ENCODE measurements at places on chromosomes 5 and 9.

GRCh38 chr5:65737842-65738241 lies 15.8 kb downstream of the NLN start:
- DNase-seq = no peak
- no peak overlapping the region for H3K27ac ChIP-seq
- no peaks in the 10 kb centered on the region for H3K27me3 ChIP-seq
- H3K4me1 ChIP-seq = peaks cover 21% of the 10 kb centered on the region
- no peaks in the 10 kb centered on the region for H3K36me3 ChIP-seq
- H3K4me3 ChIP-seq = no peak overlapping the region

- no peaks in the 10 kb centered on the region for H3K36me3 ChIP-seq
- H3K27me3 ChIP-seq = peaks cover 3% of the 10 kb centered on the region
- no peaks in the 10 kb centered on the region for H3K4me1 ChIP-seq
- no peak overlapping the region for H3K27ac ChIP-seq
- no peak for DNase-seq
- H3K4me3 ChIP-seq = no peak overlapping the region
Measured at GRCh38 chr9:126894052-126894603, 20.5 kb upstream of the RALGPS1 start.

DNA sequence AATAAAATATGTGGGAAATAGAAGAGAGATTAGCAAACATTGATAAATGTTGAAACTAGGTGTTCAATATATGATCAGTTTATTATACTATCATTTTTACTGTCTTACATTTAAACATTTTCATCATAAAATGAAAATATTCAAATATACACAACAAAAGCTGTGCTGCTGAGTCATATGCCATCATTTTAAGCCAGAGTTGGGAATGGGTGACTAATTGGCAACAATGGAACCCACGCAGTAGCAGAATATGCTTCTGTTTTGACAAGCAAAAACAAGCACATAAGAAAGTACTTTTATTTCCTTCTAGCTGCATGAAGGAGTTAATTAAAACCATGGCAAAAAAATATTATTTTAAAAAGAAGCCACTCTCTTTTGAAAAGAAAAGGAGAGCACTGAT lies 340.0 kb upstream of the EDIL3 start:
- DNase-seq = no peak
- no peaks in the 10 kb centered on the region for H3K4me1 ChIP-seq
- no peak overlapping the region for H3K4me3 ChIP-seq
- no peak overlapping the region for H3K27ac ChIP-seq
- no peaks in the 10 kb centered on the region for H3K36me3 ChIP-seq
- no peaks in the 10 kb centered on the region for H3K27me3 ChIP-seq

DNA sequence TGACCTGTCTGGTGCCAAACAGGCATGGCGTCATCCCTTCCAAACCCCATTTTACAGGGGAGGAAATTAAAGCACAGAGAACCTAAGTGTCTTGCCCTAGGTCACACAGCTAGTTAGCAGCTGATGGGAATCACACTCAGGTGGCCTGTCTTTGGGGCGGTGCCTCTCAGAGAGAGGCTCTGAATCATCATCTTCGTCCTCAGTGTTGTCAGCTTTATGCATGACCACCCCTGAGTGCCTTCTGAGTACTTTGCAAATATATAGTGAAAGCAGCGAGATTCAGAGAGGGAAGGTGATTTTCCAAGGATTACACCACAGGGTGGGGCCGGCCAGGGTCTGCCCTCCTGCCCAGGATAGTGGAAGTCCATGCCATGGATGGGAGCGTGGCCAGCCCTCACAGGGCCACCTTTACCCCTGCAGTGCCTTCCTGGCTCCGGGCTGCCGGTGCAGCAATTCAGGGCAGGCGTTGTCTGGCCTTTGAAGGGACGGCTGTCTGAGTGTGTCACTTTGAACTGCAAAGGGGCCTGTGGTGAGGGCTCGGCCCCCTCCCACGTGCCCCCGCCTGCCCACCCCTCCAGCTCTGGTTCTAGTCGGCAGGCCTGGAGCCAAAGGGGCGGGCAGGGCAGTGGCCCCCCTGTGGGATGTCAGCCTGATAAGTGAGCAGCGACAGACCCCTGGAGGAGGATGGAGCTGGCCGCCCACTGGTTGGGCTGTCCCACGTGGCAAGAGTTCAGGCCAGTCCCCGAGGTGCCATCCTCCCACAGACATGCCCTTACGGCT lies 16.9 kb downstream of the LMX1B start:
- peaks cover 62% of the 10 kb centered on the region for H3K27me3 ChIP-seq
- DNase-seq = no peak
- H3K27ac ChIP-seq = no peak overlapping the region

GRCh38 chr9:7042124-7042523 lies 284.4 kb downstream of the KDM4C start:
- H3K4me3 ChIP-seq = no peak overlapping the region
- no peak for DNase-seq
- H3K27ac ChIP-seq = no peak overlapping the region
- peaks cover 68% of the 10 kb centered on the region for H3K36me3 ChIP-seq
- H3K27me3 ChIP-seq = no peaks in the 10 kb centered on the region

DNA sequence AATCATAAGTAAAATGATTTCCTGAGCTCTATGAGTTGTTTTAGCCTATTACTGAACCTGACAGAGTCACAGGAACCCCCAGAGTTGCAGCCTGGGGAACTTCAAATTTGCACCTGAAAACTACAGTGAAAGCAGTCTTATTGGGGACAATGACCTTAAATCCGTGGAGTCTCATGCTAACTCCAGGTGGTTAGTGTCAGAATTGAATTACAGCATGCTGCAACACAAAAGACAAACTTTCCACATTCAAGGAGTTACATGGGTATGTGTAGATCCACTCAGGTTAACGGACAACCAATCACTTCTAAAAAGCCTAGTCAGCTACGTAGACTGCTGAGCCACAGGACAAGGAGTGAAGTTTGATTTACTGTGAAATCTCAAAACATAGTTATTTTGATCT lies 49.7 kb downstream of the PLPP1 start:
- H3K4me3 ChIP-seq = no peak overlapping the region
- H3K4me1 ChIP-seq = no peaks in the 10 kb centered on the region
- DNase-seq = no peak
- no peak overlapping the region for H3K27ac ChIP-seq
- H3K36me3 ChIP-seq = peaks cover 4% of the 10 kb centered on the region
- no peaks in the 10 kb centered on the region for H3K27me3 ChIP-seq

GRCh38 chr9:115781070-115781736 lies 372.4 kb upstream of the PAPPA start:
- no peaks in the 10 kb centered on the region for H3K36me3 ChIP-seq
- H3K4me1 ChIP-seq = no peaks in the 10 kb centered on the region
- H3K27ac ChIP-seq = no peak overlapping the region
- no peak overlapping the region for H3K4me3 ChIP-seq
- DNase-seq = no peak
- H3K27me3 ChIP-seq = no peaks in the 10 kb centered on the region

GRCh38 chr9:121038804-121039203 lies 11.3 kb downstream of the C5 start:
- no peaks in the 10 kb centered on the region for H3K4me1 ChIP-seq
- DNase-seq = no peak
- no peak overlapping the region for H3K27ac ChIP-seq
- H3K4me3 ChIP-seq = no peak overlapping the region
- H3K36me3 ChIP-seq = peaks cover 6% of the 10 kb centered on the region
- no peaks in the 10 kb centered on the region for H3K27me3 ChIP-seq

GRCh38 chr5:146528236-146528635 lies 12.2 kb upstream of the GPR151 start:
- DNase-seq = no peak
- H3K4me1 ChIP-seq = peaks cover 4% of the 10 kb centered on the region
- H3K27ac ChIP-seq = no peak overlapping the region

DNA sequence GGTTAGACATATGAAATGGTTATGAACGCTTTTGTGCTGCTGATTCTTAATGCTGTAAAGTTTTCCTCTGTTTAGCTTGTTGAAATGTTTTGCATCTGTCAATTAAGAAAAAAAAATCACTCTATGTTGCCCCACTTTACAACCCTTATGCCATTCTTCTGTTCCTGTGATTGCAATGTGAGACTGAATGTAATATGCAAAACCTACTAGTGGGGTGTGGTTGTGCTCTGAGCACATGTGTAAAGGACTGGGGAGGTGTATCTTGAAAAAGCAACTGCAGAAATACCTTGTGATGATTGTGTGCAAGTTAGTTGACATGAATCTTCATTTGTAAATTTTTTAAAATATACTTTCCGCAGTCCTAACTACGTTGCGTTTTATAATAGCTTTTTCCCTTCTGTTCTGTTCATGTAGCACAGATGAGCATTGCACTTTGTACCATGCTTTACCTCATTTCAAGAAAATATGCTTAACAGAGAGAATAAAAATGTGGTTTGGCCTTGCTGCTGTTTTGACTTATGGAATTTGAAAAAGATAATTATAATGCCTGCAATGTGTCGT lies 357.0 kb upstream of the PIK3R1 start:
- no peak overlapping the region for H3K27ac ChIP-seq
- no peaks in the 10 kb centered on the region for H3K27me3 ChIP-seq
- H3K4me3 ChIP-seq = no peak overlapping the region
- no peaks in the 10 kb centered on the region for H3K36me3 ChIP-seq
- DNase-seq = no peak

DNA sequence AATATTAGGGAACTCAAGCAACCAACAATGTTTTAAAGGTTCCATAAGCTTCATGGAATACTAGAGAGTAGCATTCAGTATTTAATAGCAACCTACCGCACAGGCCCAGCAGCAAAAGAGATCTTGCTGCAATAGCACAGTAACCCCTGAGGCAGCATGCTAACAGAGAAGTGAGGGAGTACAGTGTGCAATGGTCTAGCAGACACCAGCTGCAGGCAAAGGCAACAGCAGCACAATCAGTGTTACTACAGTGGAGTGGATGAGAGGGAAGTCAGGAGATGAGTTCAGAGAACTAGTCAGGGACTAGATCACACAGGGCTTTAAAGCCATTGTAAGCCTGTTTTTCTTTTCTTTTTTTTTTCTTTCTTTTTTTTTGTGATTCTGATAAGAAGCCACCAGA lies 2.8 kb downstream of the TICAM2 start:
- peak overlapping the region; percentile 79 for H3K27ac ChIP-seq
- no peaks in the 10 kb centered on the region for H3K27me3 ChIP-seq
- H3K4me1 ChIP-seq = peaks cover 48% of the 10 kb centered on the region
- H3K36me3 ChIP-seq = peaks cover 4% of the 10 kb centered on the region
- H3K4me3 ChIP-seq = peak overlapping the region; percentile 67
- no peak for DNase-seq

GRCh38 chr5:17222664-17223063 lies 5.2 kb downstream of the BASP1 start:
- no peaks in the 10 kb centered on the region for H3K27me3 ChIP-seq
- peaks cover 85% of the 10 kb centered on the region for H3K4me1 ChIP-seq
- peak overlapping the region; percentile 90 for H3K27ac ChIP-seq
- no peak for DNase-seq
- peaks cover 62% of the 10 kb centered on the region for H3K36me3 ChIP-seq
- H3K4me3 ChIP-seq = peak overlapping the region; percentile 73

DNA sequence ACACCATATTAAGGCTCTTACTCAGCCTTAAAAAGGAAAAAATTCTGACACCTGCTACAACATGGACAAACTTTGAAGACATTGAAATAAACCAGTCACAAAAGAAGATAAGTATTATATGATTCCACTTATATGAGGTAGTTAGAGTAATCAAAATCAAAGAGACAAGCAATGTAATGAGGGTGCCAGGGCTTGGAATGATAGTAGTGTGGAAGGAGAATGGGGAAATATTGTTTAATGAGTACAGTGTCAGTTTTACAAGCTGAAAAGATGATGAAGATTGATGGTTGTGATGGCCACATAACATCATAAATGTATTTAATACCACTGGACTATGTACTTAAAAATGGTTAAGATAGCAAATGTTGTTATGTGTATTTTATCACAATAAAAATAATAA lies 485.7 kb downstream of the SPATA31D1 start:
- no peaks in the 10 kb centered on the region for H3K36me3 ChIP-seq
- H3K4me3 ChIP-seq = no peak overlapping the region
- H3K27ac ChIP-seq = no peak overlapping the region
- peaks cover 1% of the 10 kb centered on the region for H3K27me3 ChIP-seq
- DNase-seq = no peak

DNA sequence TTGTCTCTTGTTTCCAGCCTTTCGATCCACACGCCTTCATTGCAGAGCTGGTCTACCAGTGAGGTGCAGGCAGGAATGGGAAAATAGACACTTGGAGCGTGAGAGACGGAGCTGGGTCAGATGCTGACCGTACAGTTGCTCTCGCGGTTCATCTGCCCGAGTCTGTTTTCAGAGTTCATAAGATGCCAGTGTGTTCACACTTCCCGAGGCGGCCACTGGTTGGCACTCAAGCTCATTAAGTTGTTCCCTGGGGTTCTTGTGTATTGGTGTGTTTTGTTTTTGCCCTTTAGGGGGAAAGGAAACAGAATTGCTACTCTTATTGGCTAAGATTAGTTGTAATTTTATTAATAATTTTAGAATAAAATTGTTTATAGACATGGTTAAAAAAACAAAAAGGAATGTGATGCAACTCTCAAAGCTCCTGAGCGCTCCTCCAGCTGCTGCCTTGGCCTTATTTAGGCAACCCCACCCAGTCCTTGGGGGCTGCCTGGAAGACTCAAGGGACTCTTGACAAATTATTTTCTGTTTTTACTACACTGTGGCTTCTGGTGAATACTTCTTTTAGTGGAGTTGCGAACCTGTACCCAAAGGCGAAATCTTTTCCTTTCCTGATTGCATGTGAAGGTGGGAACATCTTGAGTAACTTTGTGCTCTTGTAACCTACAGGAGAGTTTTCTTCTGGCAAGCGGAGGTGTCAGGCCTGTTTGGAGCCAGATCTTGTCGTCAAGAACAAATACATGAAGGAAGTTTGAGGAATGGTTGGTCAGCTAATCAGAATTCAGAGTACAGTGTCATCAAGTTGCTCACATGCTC lies 146.1 kb downstream of the MAST4 start:
- no peak overlapping the region for H3K4me3 ChIP-seq
- no peak for DNase-seq
- no peak overlapping the region for H3K27ac ChIP-seq
- H3K36me3 ChIP-seq = no peaks in the 10 kb centered on the region

DNA sequence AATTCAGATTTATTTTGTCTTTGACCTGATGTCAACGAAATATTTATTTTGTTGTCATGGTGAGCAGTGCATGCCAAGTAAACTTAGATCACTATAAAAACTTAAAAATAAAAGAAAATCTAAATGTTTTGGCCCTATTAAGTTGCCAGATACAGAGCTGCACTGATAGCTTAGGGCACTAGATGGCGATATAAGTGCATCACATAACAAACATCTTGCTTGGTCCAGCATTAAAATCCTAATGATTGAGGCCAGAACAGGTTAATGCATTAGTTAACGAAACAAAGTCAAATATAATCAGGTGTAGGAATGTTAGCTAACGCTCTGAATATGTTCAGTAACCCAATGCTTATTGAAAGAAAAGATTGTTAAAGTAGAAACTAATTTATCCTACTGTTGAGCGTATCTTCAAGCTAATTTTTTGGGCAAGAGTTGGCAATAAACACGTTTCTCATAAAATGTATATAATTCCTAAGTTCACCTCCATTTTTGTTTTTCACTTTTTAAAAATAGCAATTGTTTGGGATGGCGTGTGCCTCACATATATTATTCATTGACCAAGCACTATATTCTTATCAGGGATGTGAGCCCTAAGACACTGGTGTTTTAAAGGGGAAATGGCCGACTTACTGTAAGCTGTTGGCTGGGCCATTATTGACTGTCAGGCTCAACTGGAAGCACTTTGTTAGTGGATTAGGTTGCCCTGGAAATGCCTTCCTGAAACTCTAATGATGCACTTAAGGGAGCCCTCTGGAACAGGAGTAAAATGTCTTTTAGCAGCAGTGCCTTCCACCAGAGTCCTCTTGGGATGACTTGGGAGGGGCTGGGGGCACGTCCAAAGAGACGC lies 33.3 kb downstream of the KCTD16 start:
- H3K27ac ChIP-seq = no peak overlapping the region
- H3K36me3 ChIP-seq = no peaks in the 10 kb centered on the region
- peaks cover 51% of the 10 kb centered on the region for H3K27me3 ChIP-seq
- no peak for DNase-seq
- no peak overlapping the region for H3K4me3 ChIP-seq
